ENCODE measurements at places on chromosomes 2 and 18. TPM values are rescaled to one million over a fixed set of nuclear protein-coding genes. Genes with fewer than 3 reads are reported as not detected.
A peak's percentile ranks its signal among the peaks of the same experiment; 100 is the strongest.

GRCh38 chr2:11651856-11652548 lies 18.0 kb downstream of the NTSR2 start:
- DNase-seq = no peak

- DNase-seq = peak; percentile 74
Measured at GRCh38 chr2:105431367-105432043, 32.7 kb upstream of the FHL2 start.

DNA sequence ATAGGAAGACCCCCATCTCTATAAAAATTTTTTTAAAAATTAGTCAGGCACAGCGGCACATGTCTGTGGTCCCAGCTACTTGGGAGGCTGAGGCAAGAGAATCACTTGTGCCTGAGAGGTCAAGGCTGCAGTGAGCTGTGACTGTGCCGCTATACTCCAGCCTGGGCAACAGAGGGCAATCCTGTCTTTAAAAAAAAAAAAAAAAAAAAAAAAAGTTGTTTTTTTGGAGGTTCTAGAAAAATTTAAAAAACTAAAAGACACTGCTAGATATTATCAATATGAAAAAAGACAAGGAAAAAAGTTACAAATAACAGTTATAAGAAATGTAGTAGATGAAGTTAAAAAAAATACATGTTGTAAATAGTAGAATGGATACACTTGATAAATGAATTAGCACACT lies 56.1 kb upstream of the C2orf15 start:
- DNase-seq = no peak

Gene BCL11A
- 3.1 TPM for polyA plus RNA-seq

- no peak for DNase-seq
Measured at GRCh38 chr2:217437290-217437870, 565.4 kb downstream of the TNS1 start.

GRCh38 chr2:25512707-25513106 lies 160.7 kb downstream of the DTNB start:
- no peak for DNase-seq

Gene VWC2L
- not detected for polyA plus RNA-seq

Gene HS6ST1
- 26.8 TPM for polyA plus RNA-seq

Data from hindlimb muscle (tissue), 1 donor.